ENCODE measurements at places on chromosomes 1 and 21.

DNA sequence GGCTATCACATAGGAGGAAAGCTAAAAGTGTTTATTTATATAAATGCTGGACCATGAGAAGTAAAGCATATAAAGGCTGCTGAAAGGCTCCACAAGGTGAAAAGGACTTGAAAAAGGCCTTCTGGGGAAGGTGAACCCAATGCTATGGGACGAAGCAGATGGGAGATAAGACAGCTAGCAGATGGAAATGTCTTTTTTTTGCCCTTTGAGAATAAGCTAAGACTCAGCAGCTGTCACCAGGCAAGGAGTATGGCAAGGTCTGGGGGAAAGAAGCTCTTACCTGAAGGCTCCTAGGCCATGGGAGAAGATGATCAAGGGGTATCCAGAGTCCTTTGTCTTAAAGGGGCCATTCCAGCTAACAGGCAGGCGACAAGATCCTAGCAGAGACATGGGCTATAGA lies 9.9 kb downstream of the PAFAH2 start:
- no peak for DNase-seq

DNA sequence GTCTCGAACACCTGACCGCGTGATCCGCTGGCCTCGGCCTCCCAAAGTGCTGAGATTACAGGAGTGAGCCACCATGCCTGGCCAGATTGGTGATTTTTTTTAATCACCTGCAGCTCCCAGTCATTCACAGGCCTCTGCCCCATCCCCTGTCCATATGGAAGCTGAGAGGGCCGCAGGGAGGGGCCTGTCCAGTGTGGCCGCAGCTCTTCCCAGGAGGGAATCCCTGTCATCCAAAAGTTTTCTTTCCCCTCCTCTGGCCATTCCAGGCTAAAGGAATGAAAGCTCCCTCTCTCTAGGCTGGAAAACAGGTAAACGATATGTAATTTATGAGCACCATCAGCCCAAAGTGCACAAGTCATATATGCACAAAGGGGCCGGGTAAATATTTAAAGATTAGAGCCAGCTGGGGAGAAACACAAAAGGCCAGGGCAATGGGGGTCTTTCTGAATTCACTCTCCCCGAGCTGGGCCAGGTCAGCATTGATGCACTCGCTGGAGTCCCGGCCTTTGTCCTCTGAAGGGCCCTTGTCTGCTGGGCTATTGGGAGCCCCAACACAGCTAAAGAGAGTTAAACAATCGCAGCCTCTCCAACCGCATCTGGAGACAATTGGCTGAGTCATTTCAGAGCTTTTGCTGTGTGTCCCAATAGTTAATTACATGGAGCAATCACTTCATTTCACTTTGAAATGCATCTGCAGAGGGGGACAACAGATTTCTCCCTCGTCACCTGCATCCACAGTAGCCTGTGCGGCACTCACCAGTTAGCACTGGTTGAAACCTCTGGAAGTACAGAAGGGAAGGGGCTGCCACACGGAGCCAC lies 3.8 kb upstream of the HES3 start:
- peak; percentile 59 for DNase-seq

GRCh38 chr1:205677167-205677566 lies 3.1 kb downstream of the SLC45A3 start:
- no peak for DNase-seq

DNA sequence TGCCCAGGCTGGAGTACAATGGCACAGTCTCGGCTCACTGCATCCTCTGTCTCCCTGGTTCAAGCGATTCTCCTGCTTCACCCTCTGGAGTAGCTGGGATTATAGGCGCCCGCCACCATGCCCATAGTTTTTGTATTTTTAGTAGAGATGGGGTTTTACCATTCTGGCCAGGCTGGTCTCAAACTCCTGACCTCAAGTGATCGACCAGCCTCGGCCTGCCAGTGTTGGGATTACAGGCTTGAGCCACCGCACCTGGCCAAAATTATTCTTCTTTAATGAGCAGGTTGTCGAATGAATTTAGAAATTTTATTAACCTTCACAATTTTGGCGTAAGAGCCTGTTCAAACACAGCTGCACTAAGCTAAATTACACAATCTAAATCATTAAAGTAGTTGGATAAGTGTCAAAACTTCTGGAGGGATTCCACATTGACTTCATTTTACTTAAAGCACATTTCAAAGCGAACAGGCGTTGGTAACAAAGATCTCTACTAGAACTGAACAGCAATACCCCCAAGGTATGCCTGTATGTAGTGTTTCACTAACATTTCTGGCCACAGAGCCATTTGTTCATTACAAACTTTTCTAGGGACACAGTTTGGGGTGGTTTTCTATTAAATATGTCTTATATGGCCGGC lies 5.2 kb upstream of the CTH start:
- DNase-seq, result no peak

- DNase-seq, result no peak
These were observed 56.0 kb upstream of the GCLM start for GRCh38 chr1:93965256-93965655.

DNA sequence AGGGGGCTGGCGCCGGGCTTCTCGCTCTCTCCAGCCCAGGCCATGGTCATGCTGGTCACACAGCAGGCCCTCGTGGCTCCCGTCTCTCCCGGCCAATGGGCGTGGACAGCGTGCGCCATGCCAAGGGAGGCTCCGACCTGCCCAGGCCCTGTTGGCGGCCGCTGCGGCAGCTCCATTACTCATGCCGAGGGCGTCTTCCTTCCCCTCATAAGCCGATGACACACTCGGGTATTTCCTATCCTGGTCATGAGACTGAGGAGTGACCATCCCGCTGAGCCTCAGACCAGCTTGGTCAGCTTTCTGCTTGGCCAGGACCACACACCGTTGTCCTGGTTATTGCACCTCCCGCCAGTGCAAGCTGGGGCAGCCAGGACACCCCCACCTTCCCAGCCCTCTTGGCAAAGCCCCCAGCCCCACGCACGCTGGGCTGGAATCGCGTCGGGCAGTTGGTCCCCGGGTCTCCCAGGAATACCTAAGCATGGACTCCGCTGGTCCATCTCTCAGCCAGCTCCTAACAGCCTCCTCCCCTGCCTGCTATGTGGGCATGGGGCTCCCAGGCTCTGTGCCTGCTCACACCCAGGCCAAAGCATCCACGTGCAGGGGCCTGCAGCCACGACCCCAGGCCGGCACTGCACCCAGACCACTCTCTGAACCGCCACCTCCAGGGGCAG lies 49.8 kb downstream of the ARHGEF16 start:
- DNase-seq, result no peak

DNA sequence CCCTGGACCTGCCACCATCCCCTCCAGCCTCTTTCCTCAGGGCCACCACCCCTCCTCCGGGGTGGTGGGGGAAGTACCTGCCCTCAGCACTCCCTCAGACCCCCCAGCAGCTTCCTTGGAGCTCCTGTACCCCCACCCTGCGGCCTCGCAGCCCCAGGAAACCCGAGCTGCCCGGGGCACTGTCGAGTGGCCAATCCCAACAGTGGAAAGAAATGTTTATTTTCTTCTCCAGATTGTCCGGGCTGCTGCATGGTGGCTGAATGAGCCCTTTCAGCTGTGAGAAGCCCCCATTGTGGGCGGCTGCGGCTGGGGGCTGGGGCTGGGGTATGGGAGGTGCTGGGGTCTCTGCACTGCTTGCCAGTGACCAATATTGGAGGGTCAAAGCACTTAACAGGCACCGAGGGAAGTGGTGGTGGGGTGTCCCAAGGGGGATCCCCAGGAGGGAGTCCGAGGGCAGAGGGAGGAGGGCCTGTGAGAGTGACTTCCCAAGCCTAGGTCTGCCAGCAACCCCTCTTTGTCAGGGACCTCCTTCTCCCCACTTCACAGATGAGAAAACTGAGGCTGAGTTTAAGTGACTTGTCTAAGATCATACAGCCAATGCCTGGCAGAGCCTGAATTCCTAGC lies 25.2 kb downstream of the RUNX3 start:
- DNase-seq, result no peak

DNA sequence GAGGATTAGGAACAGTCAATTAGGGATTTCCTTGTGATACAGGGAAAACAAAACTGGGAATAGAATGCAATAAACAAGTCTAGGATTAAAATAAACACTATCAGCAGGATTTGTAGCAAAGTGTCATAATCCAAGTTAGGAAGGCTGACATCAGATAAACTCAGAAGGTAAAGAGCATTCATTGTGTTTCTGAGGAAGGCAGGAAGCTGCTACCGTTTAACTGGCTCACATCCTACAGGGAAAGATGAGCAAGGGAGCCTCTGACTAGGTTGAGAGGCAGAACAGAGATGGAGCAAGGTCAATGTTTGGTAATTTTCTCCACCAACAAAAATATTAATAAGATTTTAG lies 124.7 kb downstream of the POU2F1 start:
- DNase-seq, result no peak

GRCh38 chr1:155864393-155864792 lies 5.0 kb downstream of the SYT11 start:
- no peak for DNase-seq

DNA sequence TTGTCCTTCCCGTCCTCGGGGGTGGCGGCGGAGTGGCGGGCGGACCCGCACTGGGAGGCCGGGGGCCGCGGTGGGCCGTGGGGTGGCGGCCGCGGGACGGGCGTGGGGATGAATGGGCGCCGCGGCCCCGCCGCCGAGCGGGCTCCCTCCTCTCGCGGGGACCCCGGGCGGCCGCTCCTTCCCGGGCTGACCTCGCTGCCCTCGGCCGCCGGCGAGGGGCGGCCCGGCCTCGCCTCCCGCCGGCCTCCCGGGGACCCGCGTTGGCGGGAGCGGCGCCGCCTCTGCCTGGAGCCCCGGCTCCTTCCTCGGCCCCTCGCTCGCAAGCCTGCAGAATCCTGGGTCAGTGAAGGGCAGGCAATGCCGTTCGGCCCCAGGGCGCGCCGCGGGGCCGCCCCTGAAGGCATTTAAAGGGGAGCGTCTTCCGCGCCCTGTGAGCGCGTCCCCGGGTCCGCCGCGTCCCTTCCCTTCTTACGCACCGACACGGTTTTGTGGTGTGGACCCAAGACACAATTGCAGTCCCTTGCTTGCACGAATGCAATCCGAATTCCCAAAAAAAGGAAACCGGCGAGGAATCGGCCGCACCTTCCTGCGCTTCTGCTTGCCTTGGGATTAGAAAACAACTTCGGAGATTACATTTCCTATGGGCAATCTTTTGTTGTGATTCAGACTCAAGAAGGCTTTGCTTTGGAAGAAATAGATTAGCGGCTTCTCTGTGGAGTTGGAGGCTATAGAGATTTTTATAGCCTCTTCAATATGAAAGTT lies 776 bp downstream of the ITSN1 start:
- no peak for DNase-seq

DNA sequence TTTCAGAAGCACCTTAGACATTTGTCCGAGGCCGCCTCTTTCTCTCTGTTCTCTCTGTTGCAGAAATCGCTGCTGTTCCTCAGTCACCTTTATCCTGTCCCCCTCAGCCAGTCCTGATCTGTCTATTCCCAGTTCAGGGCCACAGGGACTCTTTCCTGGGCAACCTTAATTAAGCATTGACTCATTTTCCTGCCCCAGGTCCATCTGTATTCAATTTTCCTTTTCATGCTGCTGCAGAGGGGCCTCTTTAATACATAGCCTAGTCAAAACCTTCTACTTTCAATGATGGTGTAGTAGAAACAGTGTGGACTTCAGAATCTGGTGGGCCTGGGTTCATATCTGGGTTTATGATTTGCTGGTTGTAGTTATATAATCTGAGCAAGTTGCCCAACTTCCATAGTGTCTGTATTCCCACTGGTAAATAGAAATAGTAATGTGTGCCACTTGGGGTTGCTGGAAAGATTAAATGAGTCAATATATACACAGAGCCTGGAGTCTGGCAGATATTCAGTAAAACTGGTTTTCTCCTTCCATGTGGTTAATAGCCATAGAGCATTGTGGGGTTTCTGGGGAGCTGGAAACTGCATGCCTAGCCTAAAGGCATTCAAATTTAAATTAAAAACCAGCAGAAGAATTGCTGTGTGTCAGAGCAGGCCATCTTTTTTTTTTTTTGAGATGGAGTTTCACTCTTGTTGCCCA lies 4.5 kb downstream of the TRAF5 start:
- no peak for DNase-seq

DNA sequence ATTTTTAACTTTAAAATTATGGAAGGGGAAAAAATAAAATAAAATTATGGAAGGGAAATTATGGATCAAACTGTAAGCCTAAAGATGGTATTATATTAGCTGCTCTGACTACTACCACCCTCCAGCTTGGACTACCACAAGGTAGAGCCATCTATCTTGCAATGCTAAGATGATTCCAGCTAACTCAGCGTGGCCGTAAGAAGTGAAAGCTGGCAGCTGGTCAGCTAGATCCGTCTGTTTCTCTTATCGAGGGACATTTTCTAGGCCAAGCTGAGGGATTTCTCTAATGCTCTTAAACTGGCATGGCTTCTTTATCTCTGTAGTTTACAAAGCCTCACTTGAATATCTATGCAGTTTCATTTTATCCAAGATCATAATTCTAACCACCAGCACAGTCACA lies 31.5 kb downstream of the LYST start:
- no peak for DNase-seq

DNA sequence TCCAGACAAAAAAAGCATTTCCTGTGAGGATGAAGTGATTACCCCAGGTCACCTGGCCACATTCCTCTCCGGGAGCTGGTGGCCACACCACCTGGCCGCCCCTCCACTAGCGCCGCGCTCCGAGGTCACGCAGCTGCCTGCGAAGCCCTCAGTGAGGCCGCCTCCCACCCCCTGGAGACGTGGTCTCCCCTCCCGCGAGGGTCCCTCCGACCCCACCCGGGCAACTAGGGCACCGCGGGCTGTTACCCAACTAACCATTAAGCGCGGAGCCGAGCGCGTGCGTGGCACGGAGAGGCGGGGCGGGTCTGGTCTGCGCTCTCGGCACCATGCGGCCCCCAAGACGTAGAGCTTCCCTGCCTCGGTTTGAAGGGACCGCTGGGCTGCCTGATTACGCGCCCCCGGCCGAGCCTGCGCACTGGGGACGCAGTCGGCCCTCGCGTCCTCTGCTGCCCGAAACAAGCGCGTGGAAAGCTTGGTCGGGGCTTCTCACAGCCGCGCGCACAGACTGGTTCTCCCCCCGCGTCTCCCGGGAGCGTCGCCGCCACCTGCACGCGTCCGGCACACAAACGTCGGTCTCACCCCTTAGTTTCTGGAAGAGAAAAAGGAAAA lies 106.5 kb downstream of the SLC16A1 start:
- DNase-seq, result peak; percentile 13

DNA sequence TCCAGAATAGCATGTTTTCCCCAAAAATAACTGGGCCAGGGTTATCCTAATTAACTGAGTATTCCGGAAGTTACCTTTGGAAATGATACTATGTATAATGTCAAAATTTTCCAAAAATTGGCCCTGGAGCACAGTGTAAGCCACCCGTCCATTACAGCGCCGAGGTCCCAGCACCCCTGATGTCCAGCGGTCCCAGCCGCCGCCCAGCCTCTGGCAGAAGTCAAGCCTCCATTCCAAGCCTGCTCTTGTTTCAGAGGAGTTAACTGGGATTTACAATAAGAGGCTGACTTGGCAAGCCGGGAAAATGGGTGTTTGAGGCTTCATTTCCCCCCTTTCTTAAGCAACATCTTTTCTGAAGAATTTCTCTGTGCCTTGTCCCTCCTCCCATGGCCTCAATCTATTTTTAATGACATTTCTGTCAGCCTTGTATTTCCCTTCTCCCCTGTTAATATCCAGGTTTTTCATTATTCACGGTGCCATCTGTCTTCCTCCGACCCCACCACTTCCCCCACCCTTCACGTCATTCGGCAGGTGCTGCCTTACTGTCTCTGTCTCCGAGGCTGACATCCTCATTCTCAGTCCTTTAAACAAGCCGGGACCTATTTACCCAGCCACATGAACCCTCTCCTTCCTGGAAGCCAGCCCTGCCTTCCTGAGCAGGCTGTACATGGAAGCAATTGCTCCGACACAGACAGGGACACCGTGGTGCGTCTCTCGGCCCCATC lies 490.9 kb downstream of the NPHP4 start:
- no peak for DNase-seq

GRCh38 chr1:42380586-42381279 lies at the start of gene RIMKLA:
Gene RIMKLA, plus strand, starts transcription at chr1:42380792. Its CDS starts 143 bp downstream, at chr1:42380935.
- peak; percentile 100 for DNase-seq
